Head of caudate nucleus (tissue), 42 donors: ENCODE measurements at places on chromosomes 3 and 15.

DNA sequence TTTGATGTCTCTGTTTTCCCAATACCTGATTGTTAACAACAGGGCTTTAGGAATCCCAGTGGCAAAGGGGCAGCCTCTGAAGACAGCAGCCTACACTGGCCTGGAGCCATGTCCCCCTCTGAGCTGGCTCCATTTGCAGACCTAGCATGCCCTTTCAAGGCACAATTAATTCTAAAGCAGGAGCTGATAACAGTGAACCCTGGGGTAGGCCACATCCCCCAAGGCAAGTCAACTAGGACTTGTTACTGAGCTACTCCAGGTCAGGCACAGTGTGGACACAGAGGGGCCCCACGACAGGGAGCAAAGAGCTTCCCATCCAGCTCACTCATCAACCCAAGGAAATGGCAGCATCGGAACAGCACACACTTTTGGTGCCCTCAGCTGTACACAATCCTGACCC, 51.9 kb downstream of the SPSB4 start:
- DNase-seq, result no peak

DNA sequence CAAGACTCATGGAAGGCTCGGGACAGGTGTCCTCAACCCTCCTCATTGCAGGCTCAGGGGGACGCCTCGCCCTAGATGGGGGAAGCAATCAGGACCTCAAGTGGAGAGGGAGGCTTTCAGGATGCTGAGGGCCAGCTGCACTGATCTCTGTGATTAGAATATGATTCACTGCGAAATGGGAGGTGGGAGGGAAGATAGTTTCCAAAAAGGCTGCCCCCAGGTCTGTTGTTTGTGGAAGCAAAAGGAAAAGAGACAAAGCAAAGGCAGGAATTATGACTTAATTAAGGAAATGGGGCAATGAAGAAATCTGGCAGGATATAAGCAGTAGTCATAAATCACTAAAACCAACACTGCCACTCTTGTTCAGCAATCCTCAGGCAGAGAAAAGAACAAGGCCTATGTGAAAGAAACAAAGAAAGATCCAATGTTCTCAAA, 85.6 kb upstream of the ABHD17C start:
- no peak for DNase-seq

DNA sequence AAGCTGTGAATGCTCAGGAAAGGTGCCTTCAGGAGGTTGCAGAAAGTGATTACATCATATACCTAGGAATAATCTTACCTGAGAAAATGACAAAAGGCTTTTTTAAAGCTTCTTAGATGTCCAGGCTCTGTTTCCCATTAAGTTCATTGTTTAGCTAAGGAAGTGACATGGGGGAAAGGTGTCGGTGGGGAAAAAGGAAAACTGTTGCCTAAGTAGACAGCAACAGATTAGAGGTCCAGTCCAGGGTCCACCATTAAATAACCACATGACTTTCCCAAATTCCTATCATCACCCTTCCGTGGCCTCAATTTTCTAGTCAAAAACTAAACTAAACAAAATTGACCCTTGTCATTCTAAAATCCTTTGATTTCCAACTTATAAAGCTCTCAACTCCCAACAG, 4.3 kb downstream of the WWTR1 start:
- DNase-seq, result no peak

DNA sequence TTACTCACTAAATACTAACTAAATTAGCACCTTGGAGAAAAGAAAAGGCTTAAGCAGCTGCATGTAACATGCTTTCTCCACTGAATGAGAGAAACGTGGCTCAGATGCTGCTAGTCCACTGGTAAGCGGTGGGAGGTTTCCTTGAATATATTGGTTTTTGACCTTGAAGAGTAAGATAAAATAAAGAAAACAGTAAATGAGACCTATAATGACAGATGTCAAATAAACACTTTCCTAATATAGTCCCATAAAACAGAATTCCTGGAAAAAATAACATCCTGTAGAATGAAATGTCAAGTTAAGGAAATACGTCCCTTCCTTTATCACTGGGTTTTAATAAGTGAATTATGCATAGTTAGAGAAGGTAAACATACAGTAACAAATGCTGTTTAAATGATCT, 215.0 kb downstream of the DPH6 start:
- DNase-seq, result no peak

DNA sequence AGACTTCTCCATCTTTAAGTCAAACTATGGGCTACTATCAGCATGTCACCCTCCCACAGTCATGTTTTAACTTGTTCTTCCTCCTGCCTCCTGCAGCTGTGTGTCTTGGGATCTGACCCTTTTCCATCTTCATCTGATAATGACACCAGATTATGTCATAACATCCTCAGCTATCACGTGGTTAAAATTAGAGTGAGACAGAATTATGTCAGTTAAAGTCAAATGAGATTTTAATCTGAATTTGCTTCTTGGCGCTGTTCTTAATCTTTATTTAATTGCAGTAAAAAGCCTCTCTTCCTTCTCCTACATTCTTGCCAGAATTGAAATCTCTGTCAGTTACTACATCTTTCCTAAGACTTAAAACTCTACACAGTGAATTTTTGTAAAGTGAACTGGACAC, 107.2 kb downstream of the ARPP21 start:
- DNase-seq, result no peak

DNA sequence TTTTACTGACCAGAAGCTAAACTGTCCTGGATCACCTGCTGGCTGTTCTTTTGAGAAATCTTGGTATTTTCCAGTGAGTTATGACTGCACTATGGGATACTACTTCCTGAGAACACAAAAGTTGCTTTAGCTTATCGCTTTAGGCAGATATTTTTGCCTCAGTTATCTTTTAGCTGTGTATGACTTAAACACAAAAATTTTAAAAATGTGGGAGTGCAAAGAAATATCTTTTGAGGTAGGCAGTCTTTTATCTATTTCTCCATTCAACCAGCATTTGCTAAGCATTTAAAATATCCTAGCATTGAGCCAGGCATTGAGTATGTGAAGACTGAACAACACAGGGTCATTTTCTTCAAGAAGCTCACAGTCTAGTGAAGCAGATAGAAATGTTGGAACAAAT, 981.9 kb downstream of the FHIT start:
- no peak for DNase-seq

GRCh38 chr15:87681104-87681503, 575.4 kb downstream of the NTRK3 start:
- no peak for DNase-seq
